ENCODE measurements at places on chromosomes 2 and 18.

DNA sequence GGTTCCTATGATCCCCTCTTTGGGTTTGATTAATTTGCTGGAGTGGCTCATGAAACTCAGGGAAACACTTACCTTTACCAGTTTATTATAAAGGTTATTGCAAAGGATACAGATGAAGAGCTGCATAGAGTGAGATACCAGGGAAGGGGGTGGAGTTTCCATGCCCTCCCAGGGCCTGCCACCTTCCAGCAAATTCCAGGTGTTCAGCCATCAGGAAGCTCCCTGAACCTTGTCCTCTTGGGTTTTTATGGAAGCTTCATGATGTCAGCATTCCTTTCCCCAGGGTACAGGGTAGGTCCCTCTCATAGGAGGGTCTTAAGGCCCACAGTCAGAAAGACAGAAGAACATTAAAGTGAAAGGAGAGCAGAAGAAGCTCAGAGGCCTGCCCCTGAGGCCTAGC, 123.9 kb upstream of the DCC start:
- DNase-seq, result no peak

DNA sequence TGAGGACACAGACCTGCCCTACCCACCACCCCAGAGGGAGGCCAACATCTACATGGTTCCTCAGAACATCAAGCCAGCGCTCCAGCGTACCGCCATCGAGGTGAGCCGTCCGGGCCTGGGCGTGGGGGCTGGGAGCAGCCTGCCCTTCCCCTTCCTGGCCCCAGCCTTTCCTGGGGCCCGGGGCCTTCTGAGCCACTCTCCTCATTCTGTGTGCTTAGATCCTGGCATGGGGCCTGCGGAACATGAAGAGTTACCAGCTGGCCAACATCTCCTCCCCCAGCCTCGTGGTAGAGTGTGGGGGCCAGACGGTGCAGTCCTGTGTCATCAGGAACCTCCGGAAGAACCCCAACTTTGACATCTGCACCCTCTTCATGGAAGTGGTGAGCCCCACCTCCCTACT, 157.9 kb downstream of the DYSF start:
- no peak for DNase-seq

- no peak for DNase-seq
Observed at GRCh38 chr2:146246002-146246735, 1598.7 kb upstream of the ACVR2A start.

- DNase-seq, result no peak
Observed at GRCh38 chr18:42080340-42080739, 125.3 kb downstream of the PIK3C3 start.

DNA sequence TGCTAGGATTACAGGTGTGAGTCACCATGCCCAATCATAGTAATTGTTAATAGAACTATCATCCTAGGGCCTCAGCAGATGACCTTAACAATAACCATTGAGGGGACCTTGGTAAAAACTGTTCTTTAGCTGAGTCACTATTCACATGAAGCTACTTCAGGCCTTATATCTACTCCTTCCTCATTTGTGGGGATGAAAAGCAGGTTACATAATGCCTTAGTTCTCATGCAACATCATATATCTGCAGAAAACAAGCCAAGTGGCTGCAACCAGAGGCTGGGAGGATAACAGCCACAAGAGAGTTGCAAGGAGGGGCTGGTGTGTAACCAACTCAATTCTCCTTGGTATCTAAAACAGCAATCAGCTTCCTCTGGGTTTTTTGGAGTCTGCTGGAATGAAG, 445.4 kb downstream of the NBAS start:
- no peak for DNase-seq

GRCh38 chr18:80105369-80106167, 3.5 kb upstream of the ADNP2 start:
- no peak for DNase-seq

DNA sequence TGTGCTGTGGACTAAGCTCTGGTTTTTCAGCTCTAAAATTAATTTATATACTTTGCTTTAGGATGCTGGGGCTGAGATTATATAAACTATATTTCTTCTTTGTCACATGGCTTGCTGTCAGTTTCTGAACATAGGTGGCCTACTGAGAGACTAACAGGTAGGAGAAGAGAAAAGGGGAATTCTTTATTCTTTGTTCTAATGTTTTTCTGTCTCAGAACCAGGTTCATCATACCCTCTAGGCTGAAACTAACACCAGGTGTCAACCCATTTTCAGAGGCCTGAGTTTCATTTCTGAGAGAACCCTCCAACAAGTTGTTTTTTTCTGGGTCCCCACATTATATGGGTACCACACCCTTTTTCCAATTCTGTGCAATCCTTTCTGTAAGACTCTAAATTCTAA, 843.6 kb downstream of the TRIB2 start:
- DNase-seq, result no peak

GRCh38 chr2:5377323-5377722, 314.9 kb upstream of the SOX11 start:
- no peak for DNase-seq

- DNase-seq, result no peak
Observed at GRCh38 chr2:200357845-200358244, 51.4 kb downstream of the SPATS2L start.

GRCh38 chr2:46278952-46279351, 18.3 kb upstream of the EPAS1 start:
- no peak for DNase-seq

GRCh38 chr2:181189951-181190350, 209.5 kb downstream of the UBE2E3 start:
- no peak for DNase-seq

- DNase-seq, result no peak
Observed at GRCh38 chr2:3958465-3958864, 255.1 kb downstream of the DCDC2C start.

DNA sequence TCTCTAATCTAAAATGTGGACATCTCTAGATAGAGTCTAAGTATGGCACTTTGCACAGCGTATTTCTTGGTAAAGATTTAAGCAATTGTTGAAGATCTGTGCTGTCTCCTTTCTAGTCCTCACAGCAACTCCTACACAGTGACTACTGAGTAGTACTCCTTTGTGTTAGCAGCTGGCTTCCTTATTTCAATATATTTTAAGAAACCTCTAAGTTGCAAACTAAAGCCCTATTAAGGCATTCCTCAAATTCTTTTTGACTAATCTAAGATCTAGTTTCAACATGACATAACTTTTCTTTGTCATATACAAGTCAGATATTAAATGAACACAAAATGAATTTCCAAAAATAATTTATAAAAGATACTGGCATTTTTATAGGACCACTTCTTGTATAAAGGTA, 121.8 kb upstream of the DNAJC10 start:
- no peak for DNase-seq

- DNase-seq, result no peak
Observed at GRCh38 chr2:140804700-140805260, 1326.0 kb downstream of the LRP1B start.

GRCh38 chr2:21774691-21775368, 651.1 kb downstream of the TDRD15 start:
- no peak for DNase-seq

- DNase-seq, result no peak
Observed at GRCh38 chr2:224724331-224724730, 8.2 kb upstream of the CCDC195 start.

DNA sequence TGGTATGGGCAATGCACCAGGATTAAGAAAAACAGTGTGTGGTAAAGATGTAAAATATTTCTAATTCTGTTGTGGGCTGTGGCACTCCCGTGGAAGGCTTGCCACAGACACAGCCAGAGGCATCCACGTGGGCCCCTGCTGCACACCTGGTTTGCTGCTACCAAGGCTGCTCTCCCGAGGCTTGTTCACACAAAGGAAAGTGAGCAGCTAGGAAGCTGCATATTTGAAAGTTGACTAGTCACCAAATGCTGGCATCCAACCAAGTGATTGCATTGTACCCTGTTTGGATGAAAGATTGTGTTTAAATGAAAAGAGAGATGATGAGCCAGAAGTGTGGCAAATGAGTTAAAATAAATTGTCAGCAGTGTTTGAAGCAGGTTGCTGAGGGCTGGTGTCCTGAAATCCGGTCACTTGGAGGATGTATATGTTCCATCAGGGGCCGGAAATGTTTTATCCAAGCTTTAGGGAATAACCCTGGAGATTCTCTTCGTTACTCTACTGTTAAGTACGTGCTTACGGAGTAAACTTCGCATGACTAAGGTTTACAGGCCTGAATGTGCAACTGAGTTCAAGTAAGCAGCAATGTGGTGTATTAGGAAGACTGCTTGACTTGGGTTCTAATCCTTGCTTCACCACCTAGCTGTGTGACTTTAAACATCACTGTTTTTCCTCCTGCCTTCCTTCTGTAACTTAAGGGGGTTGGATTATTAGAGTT, 86.1 kb downstream of the MSH2 start:
- DNase-seq, result no peak

DNA sequence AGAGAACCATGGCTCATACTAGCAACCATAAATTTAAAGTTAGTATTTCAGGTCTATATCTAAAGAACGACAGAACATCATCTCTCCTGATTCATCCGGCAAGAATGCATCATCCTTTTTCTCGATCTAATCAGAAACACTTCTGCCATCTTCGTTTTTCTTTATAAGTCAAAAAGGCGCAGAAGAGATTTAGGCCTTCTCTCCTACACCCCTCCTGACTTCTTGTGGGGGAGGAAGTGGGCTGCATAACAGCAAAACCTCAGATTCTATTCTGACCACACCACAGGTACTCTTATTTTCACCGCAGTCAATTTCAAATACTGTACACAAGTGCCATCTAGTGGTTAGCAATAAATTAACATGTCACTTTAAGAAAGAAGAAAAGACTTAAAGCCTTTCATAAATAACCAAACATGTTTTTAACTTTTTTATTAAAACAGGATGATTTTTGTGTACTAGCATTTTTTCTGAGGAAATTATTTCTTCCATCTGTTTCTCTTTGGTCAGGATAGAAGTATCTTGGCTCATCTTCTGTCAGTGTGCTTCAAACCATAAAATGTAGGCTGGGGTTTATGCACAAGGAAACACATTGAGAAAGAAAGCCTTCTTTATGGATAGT, 48.4 kb upstream of the PIK3C3 start:
- DNase-seq, result peak; percentile 1

GRCh38 chr18:49690312-49690711, 123.0 kb downstream of the ACAA2 start:
- DNase-seq, result no peak

- no peak for DNase-seq
Observed at GRCh38 chr2:30385327-30385726, 61.7 kb upstream of the LCLAT1 start.

- no peak for DNase-seq
Observed at GRCh38 chr2:20597860-20598183, 53.1 kb downstream of the HS1BP3 start.

- DNase-seq, result no peak
Observed at GRCh38 chr18:74819433-74820059, 221.9 kb downstream of the ZNF407 start.

DNA sequence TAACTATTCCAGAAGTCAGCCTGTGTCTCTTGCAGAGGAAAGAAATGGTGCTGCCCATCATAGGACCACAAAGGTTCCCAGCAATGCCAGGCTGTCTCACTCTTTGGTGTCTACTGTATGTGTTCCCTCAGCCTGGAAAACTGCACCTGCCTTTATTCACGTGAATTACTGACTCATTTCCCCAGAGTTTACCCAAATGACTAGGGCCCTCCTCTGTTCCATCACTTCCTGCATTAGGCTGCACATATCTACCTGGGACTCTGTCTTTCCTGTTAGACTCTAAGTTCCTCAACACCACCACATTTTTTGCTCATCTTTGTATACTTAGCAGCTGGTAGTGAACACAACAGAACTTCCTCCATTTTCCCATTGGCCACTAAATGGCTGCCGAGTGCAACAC, 188.3 kb downstream of the FHOD3 start:
- DNase-seq, result no peak

DNA sequence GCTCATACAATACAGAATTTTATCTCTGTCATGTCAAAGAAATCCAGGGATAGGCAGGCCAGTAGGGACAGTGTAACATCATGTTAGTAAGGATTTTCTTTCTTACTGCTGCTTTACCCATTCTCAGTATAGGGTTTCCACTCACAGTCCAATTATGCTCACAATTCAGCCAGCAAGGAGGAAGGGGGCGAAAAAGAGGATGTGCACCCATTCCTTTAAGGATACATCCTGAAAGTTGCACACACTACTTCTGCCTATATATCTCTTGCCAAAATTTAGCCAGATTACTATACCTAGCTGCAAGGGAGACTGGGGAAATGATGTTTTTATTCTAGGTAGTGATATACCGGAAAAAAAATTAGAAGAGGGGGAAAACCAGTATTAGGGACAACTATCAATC, 66.1 kb downstream of the BAZ2B start:
- DNase-seq, result no peak

DNA sequence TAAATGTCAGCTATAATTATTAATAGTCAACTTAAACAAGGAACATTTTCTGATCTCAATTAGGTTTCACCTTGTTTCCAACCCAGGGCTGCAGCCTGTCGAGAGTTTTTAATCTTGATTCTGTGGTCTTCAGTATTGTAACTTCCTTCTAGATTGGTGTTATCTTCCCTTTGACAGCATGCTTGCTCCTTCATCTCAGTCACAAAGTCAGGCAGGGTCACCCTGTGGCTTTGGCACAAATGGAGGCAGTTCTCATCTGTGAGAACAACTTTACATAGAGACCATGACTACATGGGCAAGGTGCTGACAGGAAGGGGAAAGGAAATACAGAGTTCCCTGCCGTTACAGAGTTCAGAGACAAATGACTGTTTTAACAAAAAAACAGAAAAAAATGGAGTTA, 50.5 kb downstream of the HNRNPLL start:
- DNase-seq, result no peak

- DNase-seq, result no peak
Observed at GRCh38 chr2:129334128-129334527, 645.3 kb upstream of the RAB6C start.

DNA sequence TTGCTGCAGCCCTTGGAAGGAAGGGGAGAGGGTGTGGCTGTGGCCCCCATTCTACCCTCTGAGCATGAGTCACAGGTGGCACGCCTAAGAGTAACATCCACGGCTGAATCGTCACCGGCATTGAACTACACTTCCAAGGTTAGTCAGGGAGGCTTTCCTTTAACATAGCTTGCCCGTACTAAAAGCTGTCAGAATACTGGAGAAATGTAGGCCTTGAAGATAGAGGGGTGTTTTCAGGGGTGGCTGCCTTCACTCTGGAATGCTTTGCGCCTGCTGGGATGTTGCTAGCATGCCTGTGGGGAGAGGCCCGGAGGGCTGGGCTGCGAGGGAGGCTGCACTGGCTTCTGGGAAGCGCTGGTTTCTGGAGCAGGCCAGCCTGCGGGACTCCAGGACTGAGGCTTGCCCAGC, 333.7 kb downstream of the AGAP1 start:
- DNase-seq, result no peak

DNA sequence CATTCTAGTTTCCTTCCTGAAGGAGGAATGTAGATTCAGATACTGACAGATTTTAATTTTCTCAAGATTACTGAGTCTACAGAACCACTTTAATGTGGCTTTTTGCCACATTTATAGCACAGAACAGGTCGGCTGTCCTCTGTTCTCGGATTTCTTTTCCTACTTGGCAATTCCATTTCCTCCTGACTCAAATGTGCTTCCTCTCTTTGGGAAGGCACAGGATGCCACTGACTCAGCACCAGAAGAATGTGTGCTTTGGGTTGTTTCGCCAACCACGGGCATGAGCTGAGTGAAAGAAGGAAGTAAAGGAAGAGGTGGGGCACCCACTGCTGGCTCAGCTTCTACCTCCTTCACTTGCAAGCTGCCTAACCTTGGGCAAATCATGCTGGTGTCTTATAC, 970.6 kb upstream of the ACVR2A start:
- DNase-seq, result no peak

Measured in CD4-positive, alpha-beta T cell treated with Interleukin-6 for 4 hours (primary cell).